ENCODE measurements at places on chromosomes 5 and 9.

DNA sequence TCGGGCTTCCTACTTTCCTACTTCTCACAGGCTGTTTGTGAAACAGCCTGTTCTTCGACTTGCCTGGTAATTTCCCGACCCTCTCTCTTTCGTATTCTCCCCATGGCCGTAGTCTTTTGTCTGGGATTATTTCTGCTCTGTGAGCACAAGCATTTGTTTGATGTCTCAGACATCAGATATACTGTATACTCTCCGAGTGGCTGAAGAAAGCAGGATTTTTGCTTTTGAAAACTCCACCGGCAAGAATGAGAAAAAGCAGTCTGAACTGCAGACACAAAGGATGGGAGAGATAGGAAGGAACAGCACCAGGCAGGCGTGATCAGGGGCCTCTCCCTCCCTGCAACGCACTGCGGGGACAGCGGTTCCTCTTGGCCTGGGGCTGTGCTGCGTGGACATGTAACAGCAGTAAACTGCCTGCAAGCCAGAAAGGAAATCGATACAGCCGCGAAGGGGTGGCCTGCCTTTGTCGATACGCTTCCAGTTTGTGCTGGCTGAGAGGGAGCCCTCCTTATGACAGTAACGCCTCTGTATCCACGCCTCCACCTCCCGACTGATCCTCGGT is 313.9 kb upstream of the TLE4 start:
- peak; percentile 83 for DNase-seq

- DNase-seq: no peak
Observed at GRCh38 chr5:161373345-161373707, 173.2 kb downstream of the GABRB2 start.

DNA sequence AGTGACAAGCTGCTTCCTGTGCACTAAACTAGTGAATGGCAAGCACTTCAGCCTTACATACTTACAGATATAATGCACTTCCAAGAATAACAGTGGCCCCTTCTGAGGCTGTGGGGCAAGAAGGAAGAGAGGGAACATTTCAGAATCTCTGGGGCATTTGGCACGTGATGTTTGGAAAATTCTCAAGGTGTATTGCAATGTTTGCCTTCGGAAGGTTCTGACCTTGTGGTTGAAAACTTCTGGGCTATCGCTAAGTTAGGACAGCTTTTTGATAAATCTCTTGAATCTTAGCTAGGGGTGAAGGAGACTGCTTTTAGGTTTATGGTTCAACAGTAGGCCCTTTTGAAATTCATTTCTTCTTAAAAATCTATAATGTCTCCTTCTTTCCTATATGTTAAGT is 7.1 kb upstream of the FGF10 start:
- no peak for DNase-seq

- no peak for DNase-seq
Observed at GRCh38 chr5:68727931-68728330, 365.9 kb upstream of the SLC30A5 start.

GRCh38 chr9:89375191-89375760 is 57.0 kb downstream of the SECISBP2 start:
- peak; percentile 27 for DNase-seq
